ENCODE measurements at places on chromosomes 3 and 15.
A peak's percentile ranks its signal among the peaks of the same experiment; 100 is the strongest.

DNA sequence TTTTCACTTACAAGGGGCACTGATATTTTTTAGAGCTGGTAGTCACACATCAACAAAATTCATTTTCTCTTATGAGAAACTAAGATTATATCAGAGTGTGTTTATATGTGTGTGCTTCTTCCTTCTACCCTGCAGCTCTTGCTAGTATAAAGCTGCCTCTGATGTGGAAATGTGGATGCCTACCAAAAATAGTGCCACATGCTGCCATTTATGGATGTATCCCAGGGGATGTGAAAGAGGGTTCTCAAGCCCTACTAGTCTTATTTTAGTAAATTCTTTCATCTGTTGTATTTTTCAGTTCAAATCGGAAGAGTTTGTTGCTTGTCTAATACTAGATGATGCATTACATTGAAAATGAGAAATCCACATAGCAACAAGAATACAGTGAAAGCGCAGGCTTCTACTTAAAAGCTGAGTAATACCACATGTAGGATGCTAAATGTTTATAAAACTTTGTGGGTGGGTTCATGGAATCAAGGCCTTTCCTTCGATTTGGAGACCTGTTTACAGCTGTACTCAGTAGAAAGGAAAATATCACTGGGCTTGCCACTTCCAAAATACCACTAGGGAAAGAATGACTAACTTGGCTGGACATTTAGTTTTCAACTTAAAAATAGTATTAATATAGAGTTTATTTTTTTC, 399.2 kb downstream of the EPHA3 start:
- no peak for DNase-seq

- no peak for DNase-seq
Measured at GRCh38 chr15:78056714-78057269, 20.7 kb downstream of the TBC1D2B start.

- no peak for DNase-seq
Measured at GRCh38 chr3:105944276-105944675, 75.5 kb upstream of the CBLB start.

GRCh38 chr3:72974956-72975355, 21.7 kb upstream of the PPP4R2 start:
- no peak for DNase-seq

DNA sequence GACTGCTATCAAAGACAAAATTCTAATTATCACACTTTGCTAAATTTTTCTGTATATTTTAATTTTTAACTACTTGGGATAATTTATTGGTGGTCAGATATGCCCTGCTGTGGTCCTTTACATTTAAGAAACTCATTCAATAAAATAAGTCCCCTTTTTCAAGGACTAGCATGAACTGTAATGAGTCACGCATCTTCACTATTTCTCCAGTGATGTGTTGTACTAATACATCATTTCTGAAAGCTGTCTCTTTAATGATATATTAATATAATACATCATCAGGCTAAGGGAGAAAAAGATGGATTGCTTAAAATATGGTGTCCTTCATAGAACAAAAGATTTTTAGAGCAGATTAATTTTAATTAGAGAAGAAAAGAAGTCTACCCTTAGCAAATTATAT, 901.4 kb downstream of the DIPK2A start:
- no peak for DNase-seq

- DNase-seq, result peak; percentile 12
Measured at GRCh38 chr3:76500746-76501275, 539.1 kb upstream of the ROBO2 start.

GRCh38 chr3:132573797-132574211, 23.3 kb upstream of the ACKR4 start:
- DNase-seq, result peak; percentile 57

- no peak for DNase-seq
Measured at GRCh38 chr15:22945071-22945470, 35.1 kb downstream of the CYFIP1 start.

- DNase-seq, result no peak
Measured at GRCh38 chr3:40173227-40173721, 136.2 kb upstream of the EIF1B start.

- no peak for DNase-seq
Measured at GRCh38 chr15:87938031-87938430, 318.5 kb downstream of the NTRK3 start.

- DNase-seq, result no peak
Measured at GRCh38 chr3:78277220-78277619, 1237.3 kb downstream of the ROBO2 start.

DNA sequence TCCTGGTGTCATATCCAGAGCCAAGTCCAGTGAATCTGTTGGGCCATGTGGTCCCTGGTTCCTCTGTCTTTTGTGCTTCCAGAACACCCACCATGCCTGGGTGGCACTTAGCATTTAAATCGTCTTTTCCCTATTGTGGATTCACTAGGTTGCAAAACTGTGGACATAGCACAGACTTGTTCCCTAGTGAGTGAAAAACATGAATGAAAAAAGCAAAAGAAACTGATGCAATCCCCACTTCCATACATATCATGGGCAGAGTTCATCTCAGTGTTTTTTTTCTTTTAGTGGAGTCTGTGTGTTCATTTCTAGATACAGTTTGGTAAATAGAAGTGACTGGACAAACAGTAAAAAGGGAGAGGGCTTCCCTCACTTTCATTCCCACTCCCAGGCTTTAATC, 170.5 kb downstream of the SLCO3A1 start:
- no peak for DNase-seq

- no peak for DNase-seq
Measured at GRCh38 chr15:62122249-62122648, 42.8 kb downstream of the C2CD4B start.

GRCh38 chr3:133121450-133121849, 83.3 kb downstream of the TMEM108 start:
- no peak for DNase-seq

DNA sequence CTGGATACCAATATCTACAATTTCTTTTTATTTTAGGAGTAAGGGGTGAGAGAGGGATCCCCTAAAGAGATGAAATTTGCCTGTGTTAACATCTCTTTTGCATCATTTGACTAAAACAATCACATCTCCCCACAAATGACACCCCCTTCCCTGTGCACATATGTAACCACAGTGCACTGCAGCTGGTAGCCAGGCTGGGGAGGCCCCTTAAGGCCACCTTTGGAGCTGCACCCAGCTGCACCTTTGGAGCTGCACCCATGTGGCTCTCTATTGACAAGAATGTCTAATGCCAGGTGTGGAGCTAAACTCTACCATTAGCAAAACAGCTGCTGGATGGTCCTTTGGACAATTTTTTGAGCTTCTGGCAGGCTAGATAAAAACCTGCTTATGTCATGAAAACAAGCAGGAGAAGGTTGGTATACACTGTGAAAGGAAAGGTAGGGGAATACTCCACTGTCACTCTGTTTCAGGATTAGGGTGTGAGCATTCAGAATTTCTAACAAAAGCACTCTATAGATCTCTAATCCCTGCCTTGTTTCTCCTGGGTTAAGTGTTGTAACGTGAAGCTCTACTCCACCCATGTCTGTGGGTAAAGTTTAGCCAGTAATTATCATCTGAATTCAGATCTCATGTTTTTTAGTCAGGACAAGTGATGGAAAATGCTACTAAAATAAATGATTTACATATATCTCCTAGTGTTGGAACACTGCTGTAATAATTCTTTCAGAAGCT, 52.1 kb downstream of the TFG start:
- DNase-seq, result no peak

- no peak for DNase-seq
Measured at GRCh38 chr3:41126961-41127360, 72.3 kb upstream of the CTNNB1 start.

- no peak for DNase-seq
Measured at GRCh38 chr3:114496874-114497273, 203.0 kb downstream of the TIGIT start.

DNA sequence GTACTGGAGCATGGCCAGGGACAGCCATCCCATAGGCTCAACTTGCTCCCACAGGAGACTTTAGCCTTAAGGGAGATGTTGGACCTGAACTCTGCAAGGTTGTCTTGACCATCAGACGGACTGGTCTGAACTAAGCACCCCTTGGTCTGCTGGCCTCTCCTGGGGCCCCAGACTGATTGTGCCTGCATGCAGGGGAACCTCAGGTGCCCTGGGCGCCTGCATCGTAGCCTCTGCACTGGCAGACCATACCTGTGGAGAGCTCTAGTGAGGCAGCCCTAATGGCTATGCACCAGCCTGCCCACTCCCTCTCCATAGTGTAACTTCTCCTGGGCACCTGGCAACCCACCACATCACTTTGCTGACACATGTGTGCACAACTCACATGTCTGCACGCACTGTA, 395.6 kb downstream of the ZPLD1 start:
- DNase-seq, result no peak

GRCh38 chr3:173225351-173225750, 84.3 kb upstream of the SPATA16 start:
- DNase-seq, result no peak

- no peak for DNase-seq
Measured at GRCh38 chr3:133475245-133476010, 75.6 kb downstream of the BFSP2 start.

DNA sequence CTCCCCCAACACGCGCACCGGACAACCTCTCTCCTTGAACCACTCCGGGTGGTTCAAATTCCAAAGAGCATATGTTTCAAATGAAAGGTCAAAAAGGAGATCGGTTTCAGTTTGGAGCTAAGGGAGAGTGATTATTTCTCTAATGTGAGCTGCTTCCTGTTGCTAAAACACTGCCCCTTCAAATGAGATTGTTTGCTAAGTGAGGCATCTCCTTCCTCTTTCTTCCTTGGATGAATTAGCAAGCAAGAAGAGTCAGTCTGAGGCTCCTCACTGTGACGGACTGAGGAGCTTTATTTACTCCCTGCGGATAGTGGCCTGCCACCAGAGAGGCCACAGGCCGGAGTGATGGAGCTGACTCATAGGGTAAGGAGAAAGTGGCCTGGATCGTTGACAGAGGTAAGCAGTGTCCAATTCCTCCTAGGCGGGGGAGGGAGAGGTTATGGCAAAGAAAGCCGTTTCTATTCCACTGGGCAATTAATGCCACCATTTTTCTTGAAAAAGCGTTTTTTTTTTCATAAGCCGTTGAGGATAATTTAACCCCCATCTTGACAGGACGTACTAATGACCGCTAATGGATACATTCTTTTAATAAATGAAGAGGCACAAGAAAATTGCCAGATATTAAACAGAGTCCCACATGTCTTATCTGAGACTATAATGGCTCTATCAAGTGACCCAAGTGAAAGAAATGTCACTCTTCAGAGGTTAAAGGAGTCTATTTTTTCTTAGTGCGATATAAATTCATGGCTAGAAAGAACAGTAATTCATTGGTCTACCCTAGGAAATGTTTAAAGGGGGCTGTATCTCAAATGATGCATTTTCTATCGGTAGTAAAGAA, 167.0 kb upstream of the ANKRD28 start:
- no peak for DNase-seq
